Hematopoietic multipotent progenitor cell treated with erythropoietin and hydrocortisone succinate and interleukin-3 and kit ligand, for 8 days (in vitro differentiated cells): ENCODE measurements at places on chromosomes 5 and 9.

DNA sequence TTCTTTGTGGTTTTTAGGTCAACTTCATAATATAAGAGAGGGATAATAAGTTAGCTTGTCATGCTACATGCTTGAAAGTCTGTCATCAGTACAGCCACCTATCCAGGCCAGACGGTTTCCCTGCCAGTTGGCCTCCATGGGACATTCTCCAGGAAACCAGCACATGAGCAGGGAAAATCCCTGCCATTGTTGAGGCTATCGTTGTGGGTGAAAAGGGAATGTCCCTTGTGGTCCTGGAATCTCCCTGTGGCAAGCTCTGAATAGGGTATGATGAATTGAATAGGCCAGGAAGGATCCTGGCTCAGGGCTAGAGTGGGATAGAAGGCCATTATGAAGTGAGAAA, 12.3 kb downstream of the F2RL1 start:
- DNase-seq = no peak

DNA sequence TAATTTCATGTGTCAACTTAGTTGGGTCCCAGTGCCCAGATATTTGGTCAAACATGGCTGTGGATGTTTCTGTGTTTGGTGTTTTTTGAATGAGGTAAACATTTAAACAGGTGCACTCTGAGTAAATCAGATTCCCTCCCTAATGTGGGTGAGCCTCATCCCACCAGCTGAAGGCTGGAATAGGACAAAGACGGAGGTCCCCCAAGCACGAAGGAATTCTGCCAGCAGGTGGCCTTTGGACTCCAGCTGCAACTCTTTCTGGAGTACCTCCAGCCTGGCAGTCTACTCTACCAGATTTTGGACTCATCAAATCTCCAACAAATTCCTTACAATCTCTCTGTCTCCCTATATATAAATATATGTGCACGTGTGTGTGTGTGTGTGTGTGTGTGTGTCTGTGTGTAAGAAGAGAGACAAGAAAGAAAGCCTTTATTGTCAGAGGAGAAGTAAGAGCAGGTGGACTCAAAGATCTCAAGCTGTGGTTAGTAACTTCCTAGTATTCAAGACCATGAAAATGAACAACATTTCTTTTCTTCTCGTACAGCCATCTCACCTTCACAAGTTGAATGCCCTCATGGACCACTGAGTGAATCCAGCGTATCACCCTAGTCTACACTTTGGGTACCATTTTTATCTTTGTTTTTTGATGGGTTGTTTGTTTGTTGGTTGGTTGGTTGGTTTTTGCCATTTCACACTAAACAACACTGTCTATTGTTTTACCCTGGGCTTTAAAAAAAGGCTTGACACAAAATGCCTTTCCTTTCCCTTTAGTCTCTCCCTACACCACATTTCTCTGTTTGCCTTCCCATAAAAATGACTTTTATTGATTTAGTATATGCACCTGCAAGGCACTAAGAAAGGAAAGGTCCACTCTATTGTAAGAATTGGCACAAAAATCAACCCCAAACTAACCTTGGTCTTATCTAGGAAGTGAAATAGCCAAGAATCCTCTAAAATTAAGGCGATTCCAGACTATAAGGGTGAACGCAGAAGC, 118.7 kb downstream of the TENT4A start:
- DNase-seq = no peak

DNA sequence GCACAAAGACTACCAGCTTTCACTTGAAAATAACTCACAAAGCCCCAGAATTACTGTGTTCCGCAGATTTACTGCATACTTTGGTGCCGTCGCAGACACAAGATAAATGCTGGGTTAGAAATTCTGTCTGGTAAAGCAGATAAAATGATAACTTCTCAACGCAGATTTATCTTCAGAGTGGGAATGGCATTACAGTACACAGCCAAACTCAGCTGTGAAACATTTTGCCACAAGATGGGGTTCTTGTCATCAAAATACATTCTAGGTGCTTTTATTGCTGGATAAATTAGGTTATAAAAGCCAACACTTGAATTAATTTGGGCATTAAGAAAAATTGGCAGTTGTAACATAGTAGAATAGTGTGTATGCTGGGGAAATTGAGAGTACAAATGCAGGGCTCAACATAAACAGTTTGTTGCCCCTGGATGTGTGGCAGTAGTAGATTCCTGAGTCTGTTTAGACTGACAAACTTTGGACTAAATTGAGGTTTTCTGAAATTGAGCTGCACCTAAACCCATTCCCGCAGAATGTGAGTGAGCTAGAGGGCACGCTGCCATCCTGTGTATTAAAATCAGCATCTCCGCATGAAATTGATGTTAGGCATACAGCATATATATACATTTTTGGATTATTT, 61.1 kb downstream of the LMNB1 start:
- DNase-seq = peak; percentile 59

DNA sequence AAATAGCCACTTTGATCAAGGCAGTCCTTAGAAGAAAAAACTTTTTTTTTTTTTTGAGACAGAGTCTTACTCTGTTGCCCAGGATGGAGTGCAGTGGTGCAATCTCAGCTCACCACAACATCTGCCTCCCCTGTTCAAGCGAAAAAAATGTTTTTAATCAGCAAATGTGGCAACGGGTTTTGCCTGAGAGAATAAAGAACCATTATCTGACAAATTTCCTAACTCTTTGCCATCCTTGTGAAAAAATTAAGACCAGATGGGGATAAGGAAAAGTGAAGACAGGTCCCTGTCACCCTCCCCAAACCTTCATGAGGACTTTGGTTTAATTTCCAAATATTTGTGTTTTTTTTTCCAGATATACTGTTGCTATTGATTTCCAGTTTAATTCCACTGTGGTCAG, 107.3 kb upstream of the SPOCK1 start:
- no peak for DNase-seq

DNA sequence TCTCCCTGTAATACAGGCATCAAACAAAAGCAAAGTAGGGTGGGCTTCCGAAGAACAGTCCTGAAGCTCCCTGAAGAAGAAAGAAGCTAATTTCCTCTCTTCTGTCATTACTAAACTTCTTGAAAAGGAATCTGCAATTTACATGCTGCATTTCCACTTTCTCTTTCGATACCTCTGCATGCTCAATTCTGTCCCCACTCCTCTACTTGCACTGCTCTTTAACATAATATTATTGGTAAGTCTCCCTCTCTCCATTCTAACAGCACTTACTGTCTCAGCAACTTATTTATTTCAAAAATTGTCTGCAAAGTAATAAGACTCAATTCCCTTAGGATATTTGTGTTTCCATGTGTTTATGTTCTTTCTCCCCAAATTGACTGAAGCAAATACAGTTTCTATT, 3.9 kb upstream of the PLPP1 start:
- DNase-seq = no peak

GRCh38 chr9:72703574-72703973, 182.2 kb downstream of the TMC1 start:
- DNase-seq = no peak
